ENCODE measurements at places on chromosomes 6 and 20.

DNA sequence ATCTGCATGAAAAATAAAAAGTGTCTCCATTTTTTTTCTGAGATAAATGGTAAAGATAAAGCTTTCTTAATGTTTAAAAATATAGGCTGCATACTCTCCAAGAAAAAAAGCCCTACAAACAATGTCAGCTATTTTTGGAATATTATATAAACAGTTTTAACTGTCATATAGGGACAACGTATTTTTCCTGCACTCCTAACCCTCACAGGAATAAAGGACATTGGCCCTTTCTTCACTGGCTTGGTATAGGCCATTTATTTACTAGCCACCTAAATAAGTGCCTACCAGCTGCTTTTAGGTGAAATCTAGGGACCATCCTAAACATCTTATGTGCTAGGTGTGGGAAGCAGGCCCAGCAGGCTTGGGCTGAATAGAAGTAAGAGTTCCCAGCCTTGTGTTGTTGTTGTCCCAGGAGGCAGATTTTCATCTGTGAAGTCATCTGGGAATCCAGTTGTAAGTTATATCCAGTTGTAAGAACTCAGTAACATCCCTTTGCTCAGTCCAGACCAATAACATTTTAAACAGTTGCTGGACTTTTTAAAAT is 21.3 kb downstream of the FOXO3 start:
- DNase-seq = no peak

DNA sequence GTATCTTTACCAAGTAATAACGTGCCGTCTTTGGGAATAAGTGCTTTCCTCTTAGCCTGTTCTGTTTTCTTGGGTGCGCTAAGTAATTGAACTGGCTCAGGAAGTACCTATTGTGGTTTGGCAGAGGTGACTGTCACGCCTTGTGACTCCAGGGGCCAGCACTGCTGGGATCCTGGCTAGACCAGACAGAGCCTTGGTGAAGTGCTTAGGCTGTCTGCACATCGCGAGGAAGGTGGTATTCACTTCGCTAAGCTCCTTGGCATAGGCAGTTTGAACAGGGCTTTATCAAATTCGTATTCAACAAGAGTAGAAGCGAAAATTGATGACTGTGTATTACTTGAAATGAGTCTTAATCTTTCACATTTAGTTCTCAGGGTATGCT is 17.6 kb downstream of the PRDM1 start:
- no peak for DNase-seq

- DNase-seq = no peak
Observed at GRCh38 chr20:41902346-41902745, 284.2 kb upstream of the CHD6 start.

DNA sequence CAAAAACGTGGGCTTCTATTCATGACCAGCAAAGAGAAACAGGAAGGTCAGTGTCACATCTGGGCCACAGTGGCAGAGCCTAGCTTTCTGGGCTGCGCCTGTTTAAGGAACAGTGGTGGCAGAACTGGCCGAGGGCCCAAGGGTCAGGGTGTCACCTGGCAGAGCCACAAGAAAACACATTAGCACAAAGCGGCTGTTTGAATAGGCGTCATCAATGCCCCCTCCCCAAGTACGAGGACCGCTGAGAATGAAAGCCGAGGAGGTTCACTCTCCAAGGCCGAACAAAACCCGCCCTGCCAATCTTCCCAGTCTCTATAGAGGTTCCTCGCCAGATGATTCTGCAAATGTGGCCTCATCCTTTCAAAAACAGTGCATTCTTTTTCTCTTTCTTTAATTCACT is 125.2 kb upstream of the TRAF3IP2 start:
- DNase-seq = no peak

- DNase-seq = no peak
Observed at GRCh38 chr20:57596358-57596757, 23.9 kb downstream of the ZBP1 start.

GRCh38 chr6:44003345-44004061 is 123.7 kb downstream of the MRPL14 start:
- no peak for DNase-seq

DNA sequence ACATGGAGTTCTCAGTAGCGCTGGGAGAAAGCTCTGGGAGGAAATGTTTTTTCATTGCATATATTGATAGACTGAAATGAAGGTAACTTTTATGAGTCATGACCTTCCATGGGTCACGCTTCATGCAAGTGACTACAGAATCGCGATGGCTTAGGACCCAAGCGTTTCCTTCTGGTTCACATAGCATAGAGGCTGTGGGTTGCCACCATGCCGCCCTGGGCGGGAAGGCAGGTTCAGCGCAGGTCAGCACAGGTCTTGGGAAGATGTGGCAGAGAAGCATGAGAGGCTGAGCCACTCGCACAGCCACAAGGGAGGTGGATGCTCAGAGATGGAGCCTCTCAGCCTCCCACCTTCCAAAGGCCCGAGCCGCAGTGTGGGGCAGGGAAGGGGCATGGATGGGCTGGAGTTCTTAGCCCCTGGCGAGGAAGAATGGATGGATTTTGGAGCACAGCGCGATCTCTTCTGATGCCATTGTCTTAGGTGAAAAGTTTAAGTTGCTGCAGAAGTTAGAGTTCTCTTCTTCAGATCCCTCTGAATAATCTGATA is 219.5 kb downstream of the SMOC2 start:
- no peak for DNase-seq

GRCh38 chr6:91142154-91142553 is 555.3 kb upstream of the MAP3K7 start:
- no peak for DNase-seq

GRCh38 chr20:8394308-8394945 is 262.4 kb downstream of the PLCB1 start:
- no peak for DNase-seq

GRCh38 chr20:3115190-3116107 is 30.9 kb upstream of the AVP start:
- DNase-seq = no peak

DNA sequence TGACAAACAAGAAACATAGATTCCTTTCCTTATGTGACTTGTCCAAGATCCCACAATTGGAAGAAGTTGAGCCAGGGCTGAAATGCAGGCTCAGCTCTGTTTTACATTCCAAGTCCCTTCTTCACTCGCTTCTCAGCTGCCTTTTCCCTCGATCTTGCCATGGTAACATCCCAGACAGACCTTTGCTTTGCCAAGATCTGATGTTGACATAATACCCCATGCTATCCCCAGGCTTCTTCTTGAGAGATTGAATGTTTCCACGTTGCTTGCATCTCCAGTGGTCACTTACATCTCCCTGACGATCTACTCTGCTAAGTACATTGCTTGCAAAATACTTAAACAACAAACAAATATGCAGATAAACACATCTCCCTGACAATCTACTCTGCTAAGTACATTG is 63.5 kb downstream of the TBXT start:
- no peak for DNase-seq

DNA sequence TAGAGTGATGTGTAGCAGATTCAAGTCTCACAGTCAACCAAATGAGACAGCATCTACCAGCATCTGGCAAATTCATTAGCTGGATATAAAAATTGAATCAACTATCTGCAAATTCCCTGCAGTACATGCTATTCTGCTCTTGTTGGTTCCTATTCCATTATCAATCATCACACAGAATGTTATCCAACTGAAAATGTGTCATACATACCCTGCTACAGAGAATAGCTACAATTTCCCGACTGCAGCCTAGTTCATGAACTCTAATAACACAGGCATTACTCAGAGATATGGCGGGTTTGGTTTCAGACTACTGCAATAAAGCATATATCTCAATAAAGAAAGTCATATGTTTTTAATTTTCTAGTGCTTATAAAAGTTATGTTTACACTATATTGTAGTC is 78.4 kb downstream of the AHI1 start:
- DNase-seq = no peak

GRCh38 chr6:516213-516612 is 124.7 kb downstream of the IRF4 start:
- DNase-seq = no peak

- no peak for DNase-seq
Observed at GRCh38 chr20:16607364-16608276, 34.4 kb upstream of the KIF16B start.

DNA sequence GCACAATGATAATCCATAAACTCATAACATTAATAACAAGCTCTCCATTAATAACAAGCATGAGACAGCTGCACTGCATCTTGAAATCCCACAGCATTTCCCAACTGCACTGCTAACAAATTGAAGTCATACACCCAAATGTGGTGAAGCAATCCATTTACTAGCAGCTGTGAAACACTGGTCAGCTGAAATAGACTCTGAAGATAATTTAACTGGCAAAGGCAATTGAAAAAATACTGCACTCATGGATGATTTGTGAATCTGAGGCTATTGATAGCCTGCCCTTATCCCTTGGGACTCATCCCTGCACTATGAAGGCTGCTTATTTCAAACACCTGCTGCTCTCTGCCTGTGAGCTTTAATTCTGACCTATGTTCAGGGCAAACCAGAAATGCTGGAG is 49.1 kb upstream of the PLCB1 start:
- DNase-seq = no peak

GRCh38 chr6:15325540-15325955 is 79.7 kb downstream of the JARID2 start:
- DNase-seq = no peak

DNA sequence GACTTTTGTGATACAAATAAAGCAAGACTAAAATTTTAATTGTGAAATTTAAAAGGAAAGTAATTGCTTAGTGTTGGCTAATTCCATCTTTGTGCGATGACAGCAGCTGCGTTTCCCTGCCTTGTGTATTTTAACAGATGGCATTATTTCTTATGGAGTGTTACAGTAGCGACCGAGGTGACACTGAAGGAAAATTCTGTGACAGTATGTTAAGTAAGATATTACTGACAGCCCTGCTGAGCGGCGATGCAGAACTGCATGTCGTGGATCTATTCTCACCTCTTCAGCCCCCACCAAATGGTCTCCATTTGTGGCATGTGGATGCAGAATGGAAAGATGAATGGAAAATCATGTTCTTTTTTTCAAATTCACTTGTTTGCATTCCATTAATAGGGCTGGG is 289.4 kb downstream of the RNF144B start:
- no peak for DNase-seq

DNA sequence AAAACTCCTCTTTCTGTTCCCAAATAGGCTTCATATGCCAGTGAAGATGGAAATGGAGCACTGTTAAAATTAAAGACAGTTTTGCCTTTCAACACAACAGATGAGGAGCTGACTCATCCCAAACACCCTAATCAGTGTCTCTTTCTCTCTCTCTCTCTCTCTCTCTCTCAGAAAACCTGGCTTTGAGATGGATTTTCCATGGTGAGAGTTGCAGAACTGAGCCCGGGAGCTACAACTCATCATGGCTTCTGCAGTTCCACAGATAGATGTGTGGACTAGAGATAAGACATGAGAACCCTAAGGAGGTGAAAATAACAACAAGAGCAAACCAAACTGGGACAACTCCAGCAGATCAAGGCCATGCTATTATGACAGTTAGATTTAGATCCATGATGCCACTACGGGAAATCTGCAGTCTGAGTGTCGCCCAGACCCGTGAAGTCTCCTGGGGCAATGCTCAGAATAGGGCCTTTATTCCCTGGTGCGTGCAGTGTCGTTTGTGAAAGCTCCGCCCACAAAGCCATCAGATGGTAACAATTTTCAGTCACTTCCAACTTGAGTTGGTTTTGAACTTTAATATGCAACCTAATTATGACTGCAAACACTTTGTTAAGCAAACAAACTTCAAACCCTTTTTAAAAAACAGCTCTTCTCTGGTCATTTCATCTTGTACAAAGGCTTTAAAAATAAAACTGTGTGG is 338.2 kb upstream of the PREP start:
- no peak for DNase-seq

DNA sequence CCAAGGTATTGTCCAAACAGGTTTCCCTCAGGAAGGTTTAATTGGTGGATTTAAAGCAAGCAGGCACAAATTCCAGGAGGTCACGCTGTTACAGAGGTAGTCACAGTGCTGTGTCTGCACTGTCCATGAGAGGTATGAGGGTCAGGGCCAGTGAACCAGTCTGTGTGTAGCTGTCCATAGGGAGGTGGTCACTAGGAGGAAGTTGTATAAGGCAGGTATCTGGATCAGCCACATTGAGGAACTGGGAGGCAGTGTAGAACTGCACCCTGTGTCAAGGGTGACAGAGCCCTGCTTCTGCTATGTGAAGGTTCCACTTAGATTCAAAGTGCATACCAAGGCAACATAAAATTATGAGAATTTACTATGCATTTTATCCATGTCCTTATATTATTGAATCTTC is 73.3 kb downstream of the MAP3K4 start:
- DNase-seq = no peak

DNA sequence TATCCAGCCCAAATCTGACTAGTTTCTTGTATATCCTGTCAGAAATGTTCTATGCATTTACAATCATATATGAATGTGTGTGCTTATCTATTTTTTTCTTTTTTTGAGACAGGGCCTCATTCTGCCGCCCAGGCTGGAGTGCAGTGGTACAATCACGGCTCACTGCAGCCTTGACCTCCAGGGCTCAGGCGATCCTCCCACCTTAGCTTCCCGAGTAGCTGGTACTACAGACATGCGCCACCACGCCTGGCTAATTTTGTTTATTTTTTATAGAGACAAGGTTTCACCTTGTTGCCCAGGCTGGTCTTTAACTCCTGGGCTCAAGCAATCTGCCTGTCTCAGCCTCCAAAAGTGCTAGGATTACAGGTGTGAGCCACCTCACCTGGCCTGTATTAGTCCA is 3.0 kb upstream of the RAB44 start:
- DNase-seq = no peak

GRCh38 chr6:44494011-44494501 is 106.5 kb downstream of the CDC5L start:
- DNase-seq = no peak

GRCh38 chr6:142378138-142378875 is 76.5 kb downstream of the ADGRG6 start:
- DNase-seq = no peak

DNA sequence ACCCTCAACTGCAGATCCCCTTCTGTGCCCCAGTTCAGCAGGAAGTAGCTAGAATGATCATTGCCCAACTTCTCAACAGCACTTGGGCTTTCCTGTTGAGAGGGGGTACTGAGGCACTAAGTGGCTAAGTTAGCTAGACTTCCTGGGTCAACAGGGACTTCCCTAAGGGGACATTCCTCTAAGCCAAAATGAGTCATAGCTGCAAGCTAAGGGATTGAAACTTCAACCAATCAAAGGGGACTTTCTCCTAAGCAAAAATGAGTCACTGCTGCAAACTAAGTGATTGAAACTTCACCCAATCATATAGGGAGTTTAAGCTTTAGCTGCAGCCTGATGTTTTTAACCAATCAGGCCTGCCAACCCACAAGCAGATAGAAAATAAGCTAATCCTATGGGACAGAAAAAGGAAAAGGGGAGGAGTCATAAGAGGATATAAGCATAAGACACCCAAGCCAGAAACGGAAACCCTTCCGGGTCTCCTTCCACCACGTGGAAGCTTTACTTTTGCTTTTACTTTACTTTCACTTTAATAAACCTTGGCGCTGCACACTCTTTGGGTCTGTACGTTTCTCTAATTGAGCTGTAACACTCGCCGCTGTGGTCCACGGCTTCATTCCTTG is 659.0 kb upstream of the HS3ST5 start:
- no peak for DNase-seq

GRCh38 chr6:63410435-63411426 is 90.9 kb upstream of the LGSN start:
- no peak for DNase-seq

All from activated CD4-positive, alpha-beta T cell treated with anti-CD3 and anti-CD28 coated beads for 1 hour (primary cell).